ENCODE measurements at places on chromosomes 1 and 21.

- DNase-seq = no peak
Observed at GRCh38 chr1:11825131-11825530, 19.1 kb downstream of the CLCN6 start.

- DNase-seq = peak; percentile 70
Observed at GRCh38 chr1:111290630-111291029, at the start of gene CHIA. Gene CHIA (plus strand): TSS chr1:111290851. CDS start chr1:111310468, 19,617 bp downstream.

- no peak for DNase-seq
Observed at GRCh38 chr1:165891111-165891860, 63.9 kb downstream of the UCK2 start.

- peak; percentile 67 for DNase-seq
Observed at GRCh38 chr1:21539933-21540332, 30.7 kb downstream of the ALPL start.

- DNase-seq = peak; percentile 63
Observed at GRCh38 chr1:244049162-244050013, 1.7 kb upstream of the ZBTB18 start.

DNA sequence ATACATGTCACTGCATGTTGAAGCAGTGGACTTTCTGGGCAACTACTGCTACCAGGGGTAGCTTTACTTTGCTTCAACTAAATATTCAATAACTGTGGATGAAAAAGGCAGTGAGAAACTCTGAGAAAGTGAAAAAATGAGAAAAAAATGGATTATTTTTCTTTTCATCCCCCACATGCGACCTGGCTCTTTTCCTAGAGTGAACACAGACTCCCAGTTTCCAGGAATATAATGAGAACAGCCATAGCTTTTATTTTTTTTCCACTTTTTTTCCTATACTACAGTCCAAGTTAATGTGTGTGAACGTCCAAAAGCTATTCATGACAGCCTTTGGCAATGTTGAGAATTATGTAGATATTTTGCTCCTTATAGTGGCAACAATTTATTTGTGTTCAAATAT lies 230.4 kb downstream of the DNM3 start:
- no peak for DNase-seq

GRCh38 chr1:185969028-185969427 lies 234.8 kb downstream of the HMCN1 start:
- DNase-seq = no peak

DNA sequence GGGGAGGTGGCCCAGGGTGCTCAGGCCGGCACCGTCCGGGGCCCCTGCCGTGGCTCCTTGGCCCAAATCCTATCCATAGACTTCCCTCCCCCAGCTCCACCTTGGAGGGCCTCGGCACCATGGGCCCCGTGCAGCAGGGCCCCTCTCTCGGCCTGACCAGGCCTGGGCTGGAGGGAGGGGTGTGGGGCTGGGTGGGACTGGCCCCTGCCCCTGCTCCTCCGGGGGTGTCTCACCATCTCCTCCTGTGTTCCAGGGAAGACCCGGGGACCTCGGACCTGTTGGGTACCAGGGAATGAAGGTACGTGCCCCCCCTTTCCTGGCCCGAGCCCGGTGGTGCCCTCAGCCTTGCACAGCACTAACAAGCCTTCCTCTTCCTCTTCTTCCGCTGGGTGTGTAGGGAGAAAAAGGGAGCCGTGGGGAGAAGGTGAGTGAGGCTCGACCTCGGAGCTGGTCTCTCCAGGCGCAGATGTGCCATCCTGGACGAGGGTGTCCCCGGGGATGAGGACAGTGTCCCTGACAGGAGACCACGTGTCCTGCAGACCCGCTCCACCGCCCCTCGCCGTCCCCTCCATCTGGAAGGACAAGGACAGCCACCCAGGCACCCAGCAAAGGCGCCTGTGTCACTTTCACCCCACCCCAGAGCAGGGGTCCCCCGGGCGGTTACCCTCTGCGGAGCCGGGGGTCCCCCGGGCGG lies 7.9 kb downstream of the COL6A1 start:
- no peak for DNase-seq

DNA sequence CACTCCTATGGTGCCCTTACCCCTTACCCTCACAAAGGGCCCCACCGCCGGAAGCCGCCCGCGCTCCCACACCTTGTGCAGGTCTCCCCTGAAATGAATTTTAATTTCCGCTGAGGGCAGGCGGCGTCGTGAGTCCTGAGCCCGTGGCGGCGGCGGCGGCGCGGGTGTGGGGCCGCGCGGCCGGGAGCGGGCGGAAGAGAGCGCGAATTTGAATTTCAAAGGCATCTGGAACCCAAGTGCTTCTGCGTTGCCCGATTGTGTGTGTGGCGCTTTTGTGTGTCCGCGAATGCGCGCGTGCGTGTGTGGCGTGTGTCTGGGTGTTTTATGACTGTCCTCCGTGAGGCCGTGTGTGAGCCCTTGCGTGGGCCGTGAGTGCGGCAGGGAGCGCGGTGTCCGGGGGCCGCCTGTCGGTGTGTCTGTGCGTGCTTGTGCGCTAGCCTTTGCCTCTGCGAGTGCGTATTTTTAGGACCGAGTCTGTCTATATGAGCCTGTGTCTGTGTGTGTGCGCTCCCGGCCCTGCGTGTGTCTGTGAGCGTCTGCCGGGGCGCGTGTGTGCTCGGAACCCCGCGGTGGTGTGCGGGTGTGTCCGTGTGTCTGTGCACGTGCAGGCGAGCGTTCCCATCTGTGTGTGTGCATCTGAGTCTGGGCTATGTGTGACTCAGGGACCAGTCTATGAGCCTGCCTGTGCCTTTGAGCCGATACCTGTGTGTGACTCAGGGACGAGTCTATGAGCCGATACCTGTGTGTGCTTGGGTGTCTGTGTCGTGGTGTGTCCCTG lies 7.9 kb upstream of the ADGRB2 start:
- no peak for DNase-seq

- no peak for DNase-seq
Observed at GRCh38 chr1:247298124-247298481, 33.6 kb downstream of the ZNF496 start.

GRCh38 chr1:173639102-173639501 lies 4.0 kb downstream of the TEX50 start:
- no peak for DNase-seq

DNA sequence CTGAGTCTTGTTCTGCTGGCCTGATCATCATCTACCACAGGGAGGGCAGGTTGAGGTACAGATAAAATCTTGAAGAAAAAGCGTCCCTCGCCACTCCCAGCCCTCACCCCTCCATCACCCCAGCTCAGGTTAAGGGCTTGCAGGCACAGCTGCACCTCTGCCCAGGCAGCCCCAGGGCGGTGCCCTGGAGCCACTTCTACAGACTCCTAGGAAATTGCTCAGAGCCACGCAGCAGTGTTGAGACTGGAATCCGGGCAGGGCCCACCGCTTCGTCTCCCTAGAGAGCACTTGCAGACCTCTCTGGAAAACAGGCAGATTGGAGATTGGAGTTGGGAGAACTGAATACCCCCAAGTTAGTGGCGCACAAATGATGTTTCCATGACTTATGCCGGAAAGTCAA lies 35.3 kb downstream of the VN1R5 start:
- DNase-seq = no peak

GRCh38 chr1:201530741-201531531 lies 8.0 kb upstream of the NAV1 start:
- peak; percentile 66 for DNase-seq

GRCh38 chr1:88117597-88117996 lies 566.5 kb upstream of the PKN2 start:
- DNase-seq = no peak

DNA sequence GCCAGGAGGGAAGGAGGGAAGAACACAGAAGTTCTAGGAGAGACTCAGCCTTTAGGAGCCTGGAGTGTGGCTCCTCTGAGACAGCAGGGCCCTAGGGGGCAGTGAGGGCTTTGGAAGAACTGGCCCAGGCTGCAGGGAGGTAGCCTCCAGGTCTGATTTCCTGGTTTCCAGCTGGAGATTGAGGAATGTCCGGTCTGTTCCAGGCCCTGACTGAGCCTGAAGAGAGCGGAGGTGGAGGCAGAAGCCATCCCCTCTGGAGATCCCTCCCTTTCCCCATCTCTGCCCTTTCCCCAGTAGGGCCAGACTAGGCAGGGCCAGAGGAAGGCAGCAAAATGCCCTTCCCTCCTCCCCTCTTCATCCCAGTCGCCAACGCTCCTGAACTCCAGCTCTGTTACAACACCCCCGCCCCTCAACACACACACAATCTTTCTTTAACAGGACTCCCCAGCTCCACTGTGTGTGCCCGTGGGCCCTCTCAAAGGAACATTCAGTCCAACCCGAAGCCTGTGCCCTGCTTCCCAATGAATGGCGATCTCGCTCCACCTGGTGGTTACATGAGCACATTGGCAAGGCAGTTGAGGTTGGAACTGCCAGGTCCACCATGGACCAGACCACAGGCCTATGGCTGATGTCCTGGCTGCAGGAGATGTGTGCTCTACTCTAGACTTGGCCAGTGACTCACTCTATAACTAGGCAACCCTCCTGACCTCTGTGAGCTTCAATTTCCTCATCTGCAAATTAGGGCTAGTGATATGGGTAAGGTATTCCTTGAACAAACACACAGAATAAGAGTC lies 32.0 kb downstream of the MAP7D1 start:
- DNase-seq = peak; percentile 90

- DNase-seq = no peak
Observed at GRCh38 chr1:89657886-89658285, 25.0 kb downstream of the LRRC8C start.

- DNase-seq = no peak
Observed at GRCh38 chr21:43331962-43332828, 94.7 kb downstream of the SIK1 start.

- no peak for DNase-seq
Observed at GRCh38 chr1:12146343-12147112, 20.3 kb upstream of the TNFRSF1B start.

DNA sequence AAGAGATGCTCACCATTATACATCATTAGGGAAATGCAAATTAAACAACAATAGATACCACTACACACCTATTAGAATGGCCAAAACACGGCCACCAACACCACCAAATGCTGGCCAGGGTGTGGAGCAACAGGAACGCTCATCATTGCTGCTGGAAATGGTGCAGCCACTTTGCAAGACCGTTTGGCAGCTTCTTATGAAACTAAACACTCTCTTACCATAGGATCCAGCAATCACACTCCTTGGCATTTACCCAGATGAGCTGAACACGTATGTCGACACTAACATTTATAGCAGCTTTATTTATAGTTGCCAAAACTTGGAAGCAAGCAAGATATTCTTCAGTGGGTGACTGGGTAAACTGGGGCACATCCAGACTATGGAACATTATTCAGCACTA lies 28.9 kb upstream of the ADARB1 start:
- no peak for DNase-seq

GRCh38 chr1:228093050-228093906 lies 9.8 kb downstream of the C1orf35 start:
- no peak for DNase-seq

GRCh38 chr1:114203595-114204128 lies 50.0 kb upstream of the SYT6 start:
- no peak for DNase-seq

- DNase-seq = peak; percentile 14
Observed at GRCh38 chr1:177476676-177477075, 305.9 kb downstream of the BRINP2 start.

DNA sequence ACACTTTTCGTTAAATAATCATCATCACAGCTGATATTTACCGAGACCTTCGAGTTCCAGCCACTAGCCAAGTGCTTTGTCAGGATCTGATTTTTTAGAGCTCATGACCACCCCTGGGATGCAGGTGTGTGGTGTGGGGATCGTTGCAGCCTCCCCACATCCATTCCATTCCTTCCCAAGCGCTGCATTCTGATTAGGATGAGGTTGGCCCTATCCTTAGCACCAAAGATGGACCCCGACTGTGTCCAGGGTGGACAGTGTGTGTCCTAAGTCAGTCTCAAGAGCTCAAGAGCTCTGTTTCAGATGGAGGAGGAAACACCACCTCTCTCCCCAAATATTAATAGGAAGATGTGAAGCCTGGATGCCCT lies 74.1 kb downstream of the PSMG1 start:
- no peak for DNase-seq

GRCh38 chr1:50959303-50959912 lies 659 bp downstream of the FAF1 start:
- DNase-seq = no peak

GRCh38 chr1:107877092-107877491 lies 87.9 kb downstream of the VAV3 start:
- no peak for DNase-seq

DNA sequence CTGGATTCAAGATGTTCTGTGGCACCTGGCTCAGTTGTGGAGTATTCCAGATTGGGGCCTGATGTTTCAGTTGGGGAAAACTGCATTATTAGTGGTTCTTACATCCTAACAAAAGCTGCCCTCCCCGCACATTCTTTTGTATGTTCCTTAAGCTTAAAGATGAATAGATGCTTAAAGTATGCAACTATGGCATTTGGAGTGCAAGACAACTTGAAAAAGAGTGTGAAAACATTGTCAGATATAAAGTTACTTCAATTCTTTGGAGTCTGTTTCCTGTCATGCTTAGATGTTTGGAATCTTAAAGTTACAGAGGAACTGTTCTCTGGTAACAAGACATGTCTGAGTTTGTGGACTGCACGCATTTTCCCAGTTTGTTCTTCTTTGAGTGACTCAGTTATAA lies 7.2 kb downstream of the FPGT start:
- DNase-seq = no peak

GRCh38 chr1:63847308-63847910 lies 73.6 kb downstream of the ROR1 start:
- DNase-seq = no peak

DNA sequence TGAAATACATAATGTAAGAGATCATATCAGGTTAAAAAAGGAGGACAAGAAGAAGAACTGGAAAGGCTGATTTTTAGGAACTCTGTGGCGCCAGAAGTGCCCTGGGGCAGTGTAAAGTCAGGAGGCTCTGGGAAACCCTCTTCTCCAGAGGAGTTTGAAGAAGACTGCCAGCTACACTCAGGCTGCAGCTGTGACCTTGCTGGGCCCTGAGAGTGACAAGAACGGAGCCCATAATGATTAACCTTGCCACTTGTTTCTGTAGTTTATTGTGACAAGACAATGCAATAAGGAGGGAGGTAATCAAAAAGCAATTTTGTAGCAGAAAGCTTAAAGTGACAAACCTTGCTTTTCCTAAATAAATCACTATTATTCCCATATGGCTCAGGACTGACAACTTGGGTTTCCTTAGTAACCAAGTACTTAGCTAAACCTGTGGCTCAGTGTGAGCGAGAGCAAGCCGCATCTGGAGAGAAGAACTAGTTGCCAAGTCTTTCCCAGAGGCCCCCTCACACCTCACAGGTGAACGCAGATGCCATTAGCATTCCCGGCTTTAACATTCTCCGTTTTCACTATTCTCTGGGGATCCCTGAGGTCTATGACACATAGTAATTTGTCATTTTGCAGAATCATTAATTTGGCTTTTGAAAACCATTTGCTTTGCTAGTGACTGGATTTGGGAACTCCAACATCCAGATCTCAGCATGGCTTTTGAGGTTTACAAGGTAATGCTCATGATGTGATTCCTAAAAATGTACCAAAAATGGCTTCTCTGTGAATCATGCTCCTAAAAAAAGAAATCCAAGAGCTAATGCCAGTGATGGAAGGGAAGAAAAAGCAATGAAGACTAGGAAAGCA lies 115.9 kb downstream of the OMA1 start:
- DNase-seq = no peak

GRCh38 chr1:175881246-175881976 lies 138.0 kb upstream of the TNR start:
- no peak for DNase-seq

- no peak for DNase-seq
Observed at GRCh38 chr1:91098299-91098906, 76.6 kb upstream of the ZNF644 start.

- DNase-seq = no peak
Observed at GRCh38 chr1:101902199-101902598, 94.5 kb downstream of the OLFM3 start.

- no peak for DNase-seq
Observed at GRCh38 chr21:45279446-45280177, 8.1 kb downstream of the POFUT2 start.

- no peak for DNase-seq
Observed at GRCh38 chr1:93200086-93200620, 19.6 kb downstream of the CCDC18 start.
